Inflammatory macrophage (primary cell): ENCODE measurements at places on chromosomes 16 and 17.

GRCh38 chr17:60322056-60322387 is 69.9 kb downstream of the USP32 start:
- DNase-seq = no peak

- DNase-seq = no peak
These were observed 49.6 kb downstream of the SDK2 start for GRCh38 chr17:73594598-73594997.

- DNase-seq = no peak
These were observed 29.2 kb upstream of the PHB1 start for GRCh38 chr17:49443862-49444261.

DNA sequence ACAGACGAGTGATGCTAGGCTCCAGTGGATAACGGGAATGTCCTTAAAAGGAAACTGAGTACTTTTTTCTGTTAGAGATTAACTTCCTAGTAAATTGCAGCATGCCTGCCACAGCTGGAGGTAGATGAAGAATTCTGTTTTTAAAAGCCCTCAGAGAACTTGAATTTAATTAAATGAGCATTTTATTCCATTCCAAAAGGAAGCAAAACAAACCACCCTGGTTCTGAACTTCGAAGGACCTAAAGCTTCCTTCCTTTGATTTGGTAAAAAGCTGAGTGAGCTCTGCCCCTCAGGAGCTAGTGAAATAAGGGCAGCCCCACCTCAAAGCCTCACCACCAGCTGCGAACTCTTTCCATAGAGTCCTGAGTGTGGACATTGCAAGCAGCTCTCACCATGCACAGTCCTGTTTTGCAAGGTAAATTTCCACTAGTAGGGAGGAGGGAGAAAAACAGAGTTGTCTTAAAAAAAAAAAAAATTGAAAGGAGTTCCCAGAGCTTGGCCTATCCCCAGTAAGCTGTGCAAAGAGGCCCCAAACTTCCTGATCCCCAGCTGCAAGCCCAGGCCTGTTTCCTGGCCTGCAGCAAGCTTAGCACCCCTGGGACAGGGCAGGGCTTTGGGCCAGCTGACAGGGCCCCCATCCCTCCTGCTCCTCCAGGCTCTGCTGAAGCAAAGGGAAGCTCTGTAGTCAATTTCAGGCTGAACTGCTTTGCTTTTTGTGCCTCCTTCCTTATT is 11.2 kb downstream of the CHD9NB start:
- DNase-seq = peak; percentile 39

DNA sequence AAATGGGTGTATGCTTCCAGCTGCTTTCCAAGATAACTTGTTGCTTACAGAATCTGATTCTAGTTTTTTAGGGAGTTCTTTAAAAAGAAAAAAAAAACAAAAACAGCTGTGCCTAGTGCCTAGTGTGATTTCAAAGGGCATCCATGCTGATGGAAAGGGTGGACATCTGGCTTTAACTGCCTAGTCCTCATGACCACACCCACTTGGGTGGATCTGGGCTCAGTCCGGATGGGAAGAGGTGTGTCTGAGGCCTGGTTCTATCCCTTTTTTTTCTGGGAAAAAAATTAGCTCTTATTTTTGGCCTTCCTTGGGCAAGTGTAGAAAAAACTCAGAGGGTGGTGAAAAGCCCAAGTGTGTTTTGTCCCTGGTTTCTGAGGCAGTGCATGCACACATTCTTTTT is 132.3 kb upstream of the CDH11 start:
- no peak for DNase-seq

GRCh38 chr17:4514779-4515178 is 16.1 kb downstream of the SPNS2 start:
- DNase-seq = no peak

GRCh38 chr16:23557779-23558702 is 514 bp downstream of the UBFD1 start:
- peak; percentile 40 for DNase-seq

DNA sequence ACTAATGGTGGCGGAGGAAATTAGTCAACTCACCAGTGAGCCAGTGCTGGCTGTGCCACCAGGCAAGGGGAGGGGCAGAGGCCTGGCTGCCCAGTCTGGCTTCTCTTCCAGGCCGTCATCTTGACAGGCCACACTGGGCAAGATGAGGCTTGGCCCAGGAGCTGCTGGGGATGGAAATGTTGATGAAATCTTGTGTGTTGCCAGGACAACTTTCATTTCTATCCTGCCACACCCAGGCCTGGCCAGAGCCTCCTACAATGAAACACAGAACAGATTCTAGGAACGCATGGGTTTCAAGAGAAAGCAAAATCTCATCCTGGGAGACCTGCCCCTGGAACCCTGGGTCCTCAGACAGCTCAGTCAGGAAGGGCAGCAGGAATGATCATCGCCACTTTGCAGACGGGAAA is 9.3 kb downstream of the HEXIM2 start:
- DNase-seq = peak; percentile 49

DNA sequence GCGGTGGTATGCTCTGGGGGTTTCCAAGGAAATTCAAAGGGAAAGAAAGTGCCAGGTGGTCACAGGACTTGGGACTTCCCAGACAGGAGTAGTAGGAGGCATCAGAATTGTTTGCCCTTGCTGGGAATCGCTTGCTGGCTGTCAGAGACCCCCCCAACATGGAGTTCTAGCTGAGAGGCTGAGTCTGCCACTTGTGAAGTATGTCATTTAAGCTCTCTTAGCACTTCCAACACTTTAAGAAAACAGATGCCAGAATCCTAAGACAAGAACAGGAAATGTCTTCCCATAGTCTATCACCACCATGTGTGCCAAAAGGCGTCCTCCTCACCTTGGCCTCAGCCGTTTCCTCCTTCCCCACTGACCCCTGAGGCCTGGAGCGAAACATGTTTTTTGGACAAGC is 193.8 kb upstream of the IRX3 start:
- DNase-seq = no peak

DNA sequence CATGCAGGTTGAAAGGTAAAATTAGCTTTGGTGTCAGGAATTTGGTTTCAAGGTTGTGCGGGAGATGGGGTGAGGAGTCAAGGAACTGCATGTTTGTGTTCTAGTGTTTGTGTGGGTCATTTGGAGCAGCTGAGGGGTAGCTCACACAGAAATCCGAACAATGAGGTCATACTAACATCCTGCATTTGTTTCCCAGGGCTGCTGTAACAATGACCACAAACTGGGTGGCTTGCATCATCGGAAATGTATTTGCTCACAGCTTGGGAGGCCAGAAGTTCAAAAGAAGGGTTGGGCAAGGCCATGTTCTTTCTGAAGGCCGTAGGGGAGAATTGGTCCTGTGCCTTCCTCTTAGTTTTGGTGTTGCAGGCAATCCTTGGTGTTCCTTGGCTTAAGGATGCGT is 287.4 kb downstream of the HAPSTR1 start:
- peak; percentile 51 for DNase-seq
